Natural killer cell treated with Interleukin-12 subunit alpha and Interleukin-12 subunit beta and Interleukin-15 and Interleukin-18, amount 100 ng/mL, for 72 hours (primary cell): ENCODE measurements at places on chromosomes 16 and 17.
A peak's percentile ranks its signal among the peaks of the same experiment; 100 is the strongest.

GRCh38 chr17:38980490-38981217, 13.5 kb upstream of the FBXO47 start:
- H3K4me3 ChIP-seq: no peak overlapping the region
- H3K27me3 ChIP-seq: no peaks in the 10 kb centered on the region
- no peaks in the 10 kb centered on the region for H3K36me3 ChIP-seq
- no peak overlapping the region for H3K27ac ChIP-seq
- peaks cover 7% of the 10 kb centered on the region for H3K4me1 ChIP-seq

GRCh38 chr16:2223221-2223941, at the start of gene E4F1:
Gene E4F1, plus strand, starts transcription at chr16:2223591. Its CDS starts 23 bp downstream, at chr16:2223614.
- DNase-seq: peak; percentile 100
- no peaks in the 10 kb centered on the region for H3K27me3 ChIP-seq

GRCh38 chr17:48484256-48484655, 46.6 kb downstream of the HOXB1 start:
- H3K27me3 ChIP-seq: no peaks in the 10 kb centered on the region
- DNase-seq: no peak
- H3K4me3 ChIP-seq: no peak overlapping the region
- H3K27ac ChIP-seq: no peak overlapping the region
- no peaks in the 10 kb centered on the region for H3K36me3 ChIP-seq

- H3K27me3 ChIP-seq: no peaks in the 10 kb centered on the region
- H3K36me3 ChIP-seq: no peaks in the 10 kb centered on the region
- DNase-seq: no peak
- no peak overlapping the region for H3K27ac ChIP-seq
- H3K4me1 ChIP-seq: no peaks in the 10 kb centered on the region
Observed at GRCh38 chr17:46736100-46736499, 82.4 kb downstream of the WNT3 start.

- H3K4me3 ChIP-seq: no peak overlapping the region
- peaks cover 32% of the 10 kb centered on the region for H3K27me3 ChIP-seq
- H3K27ac ChIP-seq: no peak overlapping the region
Observed at GRCh38 chr17:61448042-61448441, 4.2 kb upstream of the TBX4 start.

GRCh38 chr17:73634629-73635028, 9.6 kb downstream of the SDK2 start:
- DNase-seq: no peak
- H3K36me3 ChIP-seq: no peaks in the 10 kb centered on the region
- peaks cover 9% of the 10 kb centered on the region for H3K27me3 ChIP-seq
- no peaks in the 10 kb centered on the region for H3K4me1 ChIP-seq
- H3K4me3 ChIP-seq: no peak overlapping the region

- H3K27ac ChIP-seq: no peak overlapping the region
- H3K36me3 ChIP-seq: no peaks in the 10 kb centered on the region
- H3K27me3 ChIP-seq: no peaks in the 10 kb centered on the region
- no peak overlapping the region for H3K4me3 ChIP-seq
Observed at GRCh38 chr17:71402007-71402406, 718.8 kb upstream of the SOX9 start.

- H3K27ac ChIP-seq: no peak overlapping the region
- peaks cover 40% of the 10 kb centered on the region for H3K4me1 ChIP-seq
- H3K27me3 ChIP-seq: no peaks in the 10 kb centered on the region
- DNase-seq: no peak
- H3K36me3 ChIP-seq: peaks cover 5% of the 10 kb centered on the region
Observed at GRCh38 chr17:10089196-10089804, 109.1 kb downstream of the GAS7 start.

DNA sequence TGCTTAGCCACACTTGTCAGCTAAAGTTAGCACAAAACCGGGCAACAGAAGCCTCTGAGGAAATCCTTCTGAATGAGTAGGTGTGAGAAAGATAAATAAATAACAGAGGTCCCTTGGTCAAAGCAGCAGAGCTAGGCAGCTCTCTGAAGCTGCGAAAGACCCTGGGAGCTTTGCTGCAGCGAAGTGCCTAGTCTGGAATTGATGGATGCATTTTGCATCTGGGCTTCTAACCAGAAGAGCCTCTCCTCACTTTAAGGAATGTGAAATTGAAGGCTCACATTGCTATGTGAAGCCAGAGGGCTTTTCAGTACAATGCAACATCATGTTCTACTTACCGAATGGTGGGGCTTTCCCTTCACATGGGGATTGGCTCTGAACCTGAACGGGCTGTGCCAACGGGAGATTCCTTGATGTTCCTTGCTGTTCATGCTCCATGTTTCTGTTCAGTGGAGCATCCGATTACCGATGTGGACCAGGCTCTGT, 274.6 kb downstream of the HS3ST3B1 start:
- H3K4me3 ChIP-seq: no peak overlapping the region
- H3K27me3 ChIP-seq: peaks cover 22% of the 10 kb centered on the region
- no peaks in the 10 kb centered on the region for H3K36me3 ChIP-seq
- H3K4me1 ChIP-seq: no peaks in the 10 kb centered on the region

GRCh38 chr16:86765389-86766026, 187.2 kb downstream of the FOXL1 start:
- H3K27ac ChIP-seq: no peak overlapping the region
- H3K27me3 ChIP-seq: peaks cover 30% of the 10 kb centered on the region
- no peaks in the 10 kb centered on the region for H3K36me3 ChIP-seq
- no peak overlapping the region for H3K4me3 ChIP-seq
- H3K4me1 ChIP-seq: no peaks in the 10 kb centered on the region
- no peak for DNase-seq

GRCh38 chr17:79991140-79991923, 44.3 kb downstream of the TBC1D16 start:
- peaks cover 13% of the 10 kb centered on the region for H3K4me1 ChIP-seq
- H3K27me3 ChIP-seq: peaks cover 12% of the 10 kb centered on the region
- H3K27ac ChIP-seq: no peak overlapping the region
- peak; percentile 74 for DNase-seq

GRCh38 chr17:2394775-2395201, 6.1 kb downstream of the MNT start:
- H3K27me3 ChIP-seq: no peaks in the 10 kb centered on the region
- peak overlapping the region; percentile 71 for H3K27ac ChIP-seq
- H3K4me3 ChIP-seq: peak overlapping the region; percentile 85
- no peaks in the 10 kb centered on the region for H3K36me3 ChIP-seq
- no peak for DNase-seq
- H3K4me1 ChIP-seq: peaks cover 40% of the 10 kb centered on the region

DNA sequence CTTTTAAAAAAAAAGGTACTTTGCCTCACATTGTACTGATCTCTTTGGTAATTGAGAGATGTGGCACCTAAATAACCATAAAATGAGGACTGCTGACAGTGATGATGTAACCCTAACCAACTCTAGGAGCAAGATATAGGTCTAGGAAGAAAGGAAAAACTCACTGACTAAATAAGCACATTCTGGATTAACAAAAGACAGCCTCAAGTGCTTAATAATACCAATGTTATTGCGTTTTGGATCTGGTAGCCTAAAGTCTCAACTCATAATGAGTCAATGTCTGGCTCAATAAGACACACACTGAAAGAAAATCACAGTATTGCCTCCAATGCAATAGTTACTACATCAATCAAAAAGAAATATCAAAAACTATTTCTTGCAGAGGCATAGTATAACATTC, 3.0 kb downstream of the ERN1 start:
- peak overlapping the region; percentile 80 for H3K4me3 ChIP-seq
- peaks cover 15% of the 10 kb centered on the region for H3K36me3 ChIP-seq
- DNase-seq: no peak

DNA sequence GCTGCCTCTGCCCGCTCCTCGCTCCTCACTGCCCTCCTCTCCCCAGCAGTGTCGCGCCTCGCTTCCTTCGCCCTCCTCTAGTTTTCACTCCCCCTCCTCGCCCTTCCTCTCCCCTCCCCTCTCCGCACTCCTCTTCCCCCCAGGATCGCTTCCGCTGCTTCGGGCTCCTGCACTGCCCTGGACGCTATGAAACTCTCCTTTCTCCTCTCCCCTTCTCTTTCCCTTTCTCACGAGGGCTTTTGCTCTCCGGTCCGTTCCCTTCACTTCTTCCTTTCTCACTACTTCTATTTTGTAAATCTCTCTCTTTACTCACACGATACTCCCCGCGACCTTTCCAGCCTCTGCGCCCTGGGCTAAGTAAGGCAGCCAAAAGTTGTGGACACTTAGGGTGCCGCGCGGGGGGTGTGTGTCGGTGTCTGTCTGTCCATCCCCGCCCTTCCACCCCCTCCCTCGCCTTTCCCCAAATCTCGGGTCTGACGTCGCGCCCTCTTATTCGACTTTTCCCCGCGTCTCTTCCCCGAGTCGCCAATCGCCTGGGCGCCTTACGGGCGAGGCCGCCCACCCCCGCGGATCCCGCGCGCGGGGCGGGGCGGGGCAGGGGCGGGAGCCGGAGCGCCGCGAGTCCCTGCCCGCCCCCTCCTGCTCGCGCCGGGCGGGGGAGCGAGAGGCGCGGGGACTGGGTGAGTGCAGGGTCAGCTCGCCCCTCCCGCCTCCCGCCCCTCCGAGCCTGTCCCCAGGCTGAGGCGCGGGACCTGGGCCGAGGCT, at the start of gene IRX3:
Gene IRX3, minus strand, starts transcription at position 422 of the 765 bp plus-strand sequence. CDS start 737 bp downstream, outside the sequence.
- DNase-seq: no peak

GRCh38 chr17:58615768-58616659, 75.8 kb downstream of the TEX14 start:
- H3K27me3 ChIP-seq: peaks cover 2% of the 10 kb centered on the region
- H3K4me1 ChIP-seq: peaks cover 9% of the 10 kb centered on the region
- no peaks in the 10 kb centered on the region for H3K36me3 ChIP-seq
- peak overlapping the region; percentile 41 for H3K27ac ChIP-seq
- peak overlapping the region; percentile 53 for H3K4me3 ChIP-seq
- DNase-seq: no peak
